Kidney (tissue), 22 donors: ENCODE measurements at places on chromosomes 3 and 15.

GRCh38 chr3:42640771-42641370, 12.6 kb upstream of the ZBTB47 start:
- no peak for DNase-seq

- no peak for DNase-seq
Observed at GRCh38 chr3:10952525-10952924, 40.0 kb upstream of the SLC6A1 start.

DNA sequence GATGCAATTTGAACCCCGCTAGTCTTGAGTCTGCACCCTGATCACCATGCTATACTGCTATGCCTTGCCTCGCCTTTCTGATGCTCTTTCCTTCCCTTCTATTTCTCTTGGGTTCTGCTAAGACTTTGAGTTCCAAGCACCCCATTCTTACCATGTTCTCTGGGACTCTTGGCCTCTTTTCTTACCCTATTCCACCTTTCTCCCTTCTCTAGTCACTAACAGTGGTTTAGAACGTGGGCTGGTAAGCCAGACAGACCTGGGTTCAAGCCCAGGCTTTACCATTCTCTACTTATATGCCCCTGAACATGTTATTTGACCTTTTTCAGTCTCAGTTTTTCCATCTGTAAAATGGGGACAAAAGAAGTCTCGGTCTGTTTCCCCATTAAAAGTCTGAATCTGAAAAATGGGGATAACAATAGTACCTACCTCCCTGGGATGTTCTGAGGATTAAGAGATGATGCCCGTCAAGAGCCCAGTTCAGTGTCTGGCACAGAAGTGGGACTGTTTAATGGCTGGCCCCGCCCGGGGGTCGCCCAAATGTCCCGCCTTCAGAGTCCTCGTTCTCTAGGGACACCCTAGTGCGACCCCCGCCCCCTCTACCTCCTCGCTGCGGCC, 376 bp downstream of the TADA3 start:
- no peak for DNase-seq

DNA sequence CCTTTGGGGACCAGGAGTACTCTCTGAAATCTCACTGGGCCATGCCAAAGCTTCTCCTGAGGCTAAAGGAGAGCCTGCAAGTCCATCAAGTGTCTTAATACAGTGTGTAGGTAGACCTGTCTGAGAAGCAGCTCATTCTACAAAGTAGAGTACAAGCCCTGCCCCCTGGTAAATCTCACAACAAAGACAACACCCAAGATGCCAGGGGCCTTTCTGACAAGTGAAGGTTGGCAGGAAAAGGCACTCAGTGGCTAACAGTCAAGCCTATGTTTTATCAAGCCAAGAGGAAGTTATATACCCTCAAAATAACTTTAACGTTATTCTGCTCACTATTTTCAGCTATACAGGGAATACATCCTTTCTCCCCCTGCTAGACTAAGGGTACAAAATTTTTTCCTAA, 58.3 kb downstream of the NMNAT3 start:
- no peak for DNase-seq

DNA sequence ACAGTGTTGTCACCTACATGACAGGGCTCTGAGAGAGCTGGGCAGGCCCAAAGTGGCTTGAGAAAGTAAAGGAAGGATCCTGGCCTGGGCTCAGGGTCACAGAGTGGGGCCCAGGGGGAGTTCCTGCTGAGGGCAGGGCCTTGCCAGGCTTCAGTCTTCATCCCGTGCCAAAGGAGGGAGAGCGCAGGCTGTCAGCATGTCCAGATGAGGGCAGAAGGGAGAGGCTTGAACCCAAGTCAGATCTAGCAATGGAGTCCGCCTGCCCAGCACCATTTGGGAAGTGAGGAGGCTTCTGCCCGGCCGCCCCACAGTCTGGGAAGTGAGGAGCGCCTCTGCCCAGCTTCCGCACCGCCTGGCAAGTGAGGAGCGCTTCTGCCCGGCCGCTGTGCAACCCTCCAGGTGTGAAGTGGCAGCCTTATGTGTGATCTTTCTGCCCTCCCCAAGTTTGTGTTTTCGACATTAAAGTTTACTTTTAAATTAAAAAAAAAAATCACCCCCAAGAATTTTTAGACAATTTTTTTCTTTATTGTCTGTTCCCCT, 303.6 kb upstream of the PROK2 start:
- DNase-seq = no peak

DNA sequence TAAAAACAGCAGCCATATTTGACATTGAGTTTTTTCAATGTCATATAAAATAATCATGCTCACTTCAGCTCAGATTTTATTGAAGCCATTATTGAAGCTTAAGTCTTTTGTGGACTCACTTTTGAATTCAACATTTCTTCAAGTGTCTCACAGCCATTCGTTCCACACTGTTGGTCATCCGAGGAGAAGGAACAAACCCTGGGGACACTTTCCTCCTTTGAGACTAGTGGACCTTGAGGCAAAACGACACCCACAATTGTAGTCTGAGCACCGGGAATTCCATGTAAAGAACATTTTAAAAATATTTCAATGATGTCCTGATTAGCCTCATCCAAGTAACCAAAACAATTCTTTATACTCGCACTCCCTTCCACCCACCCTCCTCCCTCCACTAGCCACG, 174.7 kb downstream of the CD47 start:
- no peak for DNase-seq

DNA sequence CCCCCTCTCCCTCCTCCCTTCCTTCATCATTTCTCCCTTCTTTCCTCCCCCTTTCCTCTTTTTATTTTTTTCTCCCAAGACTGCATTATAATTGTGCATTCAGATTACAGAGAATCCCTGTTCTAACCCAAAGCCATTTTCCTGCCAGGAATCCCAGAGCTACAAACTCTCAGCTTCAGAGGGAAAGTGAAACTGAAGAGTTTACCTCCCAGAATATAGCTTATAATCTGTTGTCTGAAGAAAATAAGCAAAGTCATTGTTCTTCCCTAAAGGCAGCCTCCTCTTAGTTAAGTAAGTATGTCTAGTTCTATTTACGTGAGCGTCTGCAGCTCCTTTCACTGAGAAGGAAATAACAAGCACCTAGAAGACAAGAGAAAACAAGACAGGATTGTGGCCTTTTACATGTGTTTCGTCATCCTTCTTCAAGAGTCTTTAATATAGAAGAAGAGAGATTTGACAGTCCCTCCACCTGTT, 97.2 kb downstream of the CHST2 start:
- DNase-seq = peak; percentile 33

DNA sequence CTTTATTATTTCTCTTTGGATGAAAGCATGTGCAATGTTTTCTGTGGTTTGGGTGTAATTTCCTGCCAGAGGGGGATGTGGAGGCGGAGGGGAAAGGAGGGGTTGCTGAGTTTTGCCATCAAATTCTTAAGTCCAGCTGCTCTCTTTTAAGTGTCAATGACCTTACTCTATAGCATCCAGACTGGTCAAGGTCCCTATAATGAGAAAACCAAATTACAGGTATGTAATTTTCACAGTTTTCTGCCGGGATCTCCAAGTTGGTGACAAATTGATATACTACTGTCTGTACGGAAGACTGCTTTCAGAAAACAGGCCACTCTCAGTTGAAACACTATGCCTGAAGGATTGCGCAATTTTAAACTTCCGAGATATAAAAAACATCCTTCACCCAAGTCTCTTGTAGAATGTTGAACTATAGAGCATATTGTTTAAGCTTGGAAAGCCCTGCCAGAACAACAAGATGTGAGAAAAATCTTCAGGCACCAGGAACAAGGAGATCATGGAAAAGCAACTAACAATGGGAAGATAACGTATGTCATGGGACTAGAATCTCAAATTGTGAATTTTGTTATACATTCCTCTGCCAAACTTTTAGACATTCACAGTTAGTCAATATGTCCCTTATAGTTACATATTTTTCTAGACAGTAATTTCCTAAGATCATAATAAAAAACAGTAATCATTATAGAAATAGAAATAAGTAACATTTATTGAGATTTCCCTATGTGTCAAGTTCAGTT, 300.7 kb upstream of the SATB1 start:
- peak; percentile 51 for DNase-seq

- no peak for DNase-seq
Observed at GRCh38 chr3:88896026-88896425, 211.4 kb upstream of the EPHA3 start.

DNA sequence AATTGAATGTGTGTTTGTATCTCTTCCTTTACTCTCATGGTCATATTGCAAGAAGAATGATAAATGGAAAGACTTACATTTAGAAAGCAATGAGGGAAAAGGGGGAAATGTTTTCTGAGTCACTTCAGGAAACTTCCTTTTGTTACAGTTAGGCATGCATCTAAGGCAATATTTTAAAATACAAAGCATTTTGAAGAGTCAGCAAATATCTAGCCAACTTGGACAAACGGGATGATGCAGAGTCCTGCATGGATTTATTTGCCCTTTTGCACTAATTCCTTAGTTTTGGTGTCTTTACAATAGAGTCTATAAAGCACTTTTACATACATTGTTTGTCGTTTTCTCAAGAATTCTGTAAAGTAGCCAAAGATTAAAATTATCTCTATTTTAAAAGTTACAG, 286.2 kb upstream of the UBE2E2 start:
- DNase-seq = no peak

- DNase-seq = no peak
Observed at GRCh38 chr3:16386561-16386960, 121.5 kb downstream of the OXNAD1 start.

DNA sequence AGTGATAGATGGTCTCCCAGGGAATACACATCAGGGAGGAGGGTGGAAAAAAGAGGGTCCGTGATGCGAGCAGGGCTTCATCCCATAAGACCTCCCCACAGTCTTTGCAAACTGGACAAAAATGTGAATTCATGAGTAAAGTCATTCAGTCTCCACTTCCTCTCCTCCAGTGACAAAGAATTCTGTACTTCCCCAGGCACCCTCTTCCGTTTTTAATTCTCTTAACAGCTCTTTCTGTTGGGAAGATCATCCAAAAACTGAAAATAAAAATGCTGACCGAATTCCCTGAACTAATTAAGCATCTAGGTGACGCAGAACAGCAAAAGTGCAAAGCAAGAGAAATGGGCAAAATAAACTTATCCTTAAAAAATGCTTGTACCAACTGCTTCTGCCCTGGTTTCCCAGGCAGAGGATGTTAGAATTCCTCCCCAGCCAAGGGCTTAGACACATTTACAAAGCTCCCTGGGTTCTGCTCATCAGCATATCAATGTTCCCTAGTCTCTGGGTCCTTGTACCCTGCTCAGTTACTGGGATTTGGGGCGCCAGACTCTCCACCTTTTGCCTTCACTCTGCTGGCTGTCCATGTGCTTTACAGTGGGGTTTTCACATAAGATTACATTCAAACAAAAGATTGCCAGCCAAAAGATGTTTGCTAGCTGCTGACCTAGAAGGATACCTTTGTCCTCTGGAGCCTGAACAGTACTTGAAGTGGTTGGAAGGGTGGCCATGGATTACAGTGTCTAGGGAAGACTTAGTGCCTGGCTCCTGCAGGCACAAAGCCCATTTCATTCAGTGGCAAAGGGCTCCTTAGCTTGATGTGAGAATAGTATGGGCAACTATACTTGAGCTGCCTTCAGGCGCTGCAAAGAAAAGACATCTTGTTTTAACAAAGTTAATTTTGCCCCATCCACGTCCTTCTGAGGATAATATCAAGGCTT, 69.4 kb downstream of the ARNT2 start:
- DNase-seq = no peak

GRCh38 chr3:132283440-132283839, 33.8 kb upstream of the ACP3 start:
- DNase-seq = peak; percentile 46

DNA sequence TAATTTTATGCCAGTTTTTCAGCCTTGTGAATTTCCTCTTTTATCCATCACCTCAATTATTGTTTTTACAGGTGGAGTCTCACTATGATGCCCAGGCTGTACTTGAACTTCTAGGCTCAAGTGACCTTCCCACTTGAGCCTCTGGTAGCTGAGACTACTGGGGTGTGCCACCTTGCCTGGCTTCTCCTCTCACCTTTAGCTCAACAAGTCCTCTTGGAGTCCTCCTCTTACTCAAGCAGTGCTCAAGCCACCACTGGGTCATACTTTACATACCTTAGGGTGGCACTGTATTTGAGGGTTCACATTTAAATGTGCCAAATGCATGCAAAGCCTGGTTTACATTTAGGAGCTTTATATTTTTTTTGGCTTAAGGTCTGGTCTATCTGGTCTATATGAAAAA, 350.1 kb upstream of the MCTP2 start:
- no peak for DNase-seq

- no peak for DNase-seq
Observed at GRCh38 chr3:36707623-36708409, 56.5 kb downstream of the DCLK3 start.

DNA sequence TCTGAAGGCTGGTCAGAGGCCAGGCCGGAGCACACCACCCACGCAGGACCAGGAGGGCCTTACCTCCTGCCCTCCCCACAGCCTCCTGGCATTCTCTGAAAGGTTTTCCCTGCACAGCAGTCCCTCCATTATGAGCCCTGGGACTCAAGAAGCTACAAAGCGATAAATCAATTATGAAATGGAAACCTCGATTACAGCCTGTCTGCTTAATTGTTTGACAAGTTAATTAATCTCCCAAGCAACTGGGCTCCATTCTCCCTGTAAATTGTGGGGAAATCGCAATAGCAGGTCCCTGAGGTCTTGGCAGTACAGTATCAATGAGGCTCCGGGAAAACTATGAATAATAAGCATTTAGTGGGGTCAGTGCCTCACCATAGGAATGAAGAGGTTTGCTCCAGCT, 683.5 kb downstream of the NTRK3 start:
- no peak for DNase-seq

- DNase-seq = no peak
Observed at GRCh38 chr15:69551391-69552056, 98.9 kb downstream of the RPLP1 start.

DNA sequence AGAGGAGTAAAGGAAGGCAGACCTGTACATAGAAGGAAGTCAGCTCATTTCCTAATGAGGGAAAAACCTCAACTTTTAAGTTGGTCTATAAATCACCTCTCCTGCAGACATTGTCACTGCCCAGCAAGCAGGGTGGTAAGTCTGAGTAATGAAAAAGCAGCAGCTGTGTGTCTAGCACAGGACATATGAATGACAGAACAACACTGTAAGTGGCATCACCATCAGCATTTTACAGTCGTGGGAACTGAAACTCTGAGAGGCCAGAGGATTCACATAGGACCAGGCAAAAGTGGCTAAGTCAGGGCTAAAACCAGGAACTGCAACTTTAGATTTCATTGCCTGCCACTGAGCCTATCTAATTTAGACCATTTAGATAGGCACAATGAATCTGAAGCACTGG, 235.6 kb downstream of the CLSTN2 start:
- no peak for DNase-seq

- no peak for DNase-seq
Observed at GRCh38 chr3:43034911-43035310, 55.8 kb downstream of the GASK1A start.

GRCh38 chr3:94520364-94520763, 457.5 kb downstream of the NSUN3 start:
- DNase-seq = no peak

- no peak for DNase-seq
Observed at GRCh38 chr3:155805204-155805801, 775 bp downstream of the C3orf33 start.

DNA sequence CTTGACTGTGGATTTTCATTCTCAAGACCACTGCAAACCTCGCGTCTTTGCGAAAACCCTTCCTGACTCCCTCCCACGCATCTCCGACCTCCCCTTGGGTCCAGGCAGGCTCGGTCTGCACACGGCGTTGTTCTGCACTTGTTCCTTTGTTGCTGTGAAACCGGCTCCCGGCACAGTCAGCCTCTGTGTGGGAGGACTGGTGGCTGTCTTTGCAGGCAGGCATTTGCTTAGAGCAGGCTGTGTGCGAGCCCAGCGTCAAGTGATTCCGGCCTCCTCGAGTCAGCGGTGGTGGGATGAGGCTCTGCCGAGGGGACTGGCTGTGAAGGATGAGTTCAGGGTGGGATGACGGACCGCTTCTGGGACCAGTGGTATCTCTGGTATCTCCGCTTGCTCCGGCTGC, 102.6 kb upstream of the ROPN1 start:
- DNase-seq = peak; percentile 69
